ENCODE measurements at places on chromosomes 6 and 20.

- DNase-seq, result no peak
Observed at GRCh38 chr6:131175564-131175963, 40.3 kb downstream of the AKAP7 start.

- DNase-seq, result no peak
Observed at GRCh38 chr6:19772891-19773290, 64.3 kb upstream of the ID4 start.

GRCh38 chr6:137776786-137777686 is 90.0 kb upstream of the TNFAIP3 start:
- no peak for DNase-seq

DNA sequence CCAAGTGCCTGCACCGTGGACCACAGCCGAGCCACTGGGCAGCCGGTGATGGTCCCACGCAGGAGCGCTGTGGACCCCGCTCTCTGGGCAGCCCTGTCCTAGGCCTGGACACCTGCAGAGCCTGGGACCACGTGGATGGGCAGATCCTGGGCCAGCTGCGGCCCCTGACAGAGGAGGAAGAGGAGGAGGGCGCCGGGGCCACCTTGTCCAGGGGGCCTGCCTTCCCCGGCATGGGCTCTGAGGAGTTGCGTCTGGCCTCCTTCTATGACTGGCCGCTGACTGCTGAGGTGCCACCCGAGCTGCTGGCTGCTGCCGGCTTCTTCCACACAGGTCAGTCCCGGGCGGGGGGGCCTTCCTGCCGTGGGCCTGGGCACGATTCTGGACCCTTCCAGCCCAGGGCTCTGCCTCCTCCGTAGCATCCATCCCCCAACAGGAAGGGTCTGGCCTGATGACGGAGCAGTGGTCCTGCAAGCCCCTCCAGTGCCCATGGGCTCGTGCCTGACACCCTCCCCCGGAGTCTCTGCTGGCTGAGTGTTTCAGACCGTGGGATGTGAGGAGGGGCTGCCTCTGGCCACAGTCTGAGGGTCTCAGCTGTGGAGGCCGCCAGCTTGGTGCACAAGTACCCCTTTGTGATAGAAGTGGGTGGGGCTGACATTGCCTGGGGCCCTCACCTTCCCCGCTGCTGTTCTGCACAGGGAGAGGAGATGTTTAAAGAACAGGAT is 572 bp downstream of the BIRC7 start:
- no peak for DNase-seq

DNA sequence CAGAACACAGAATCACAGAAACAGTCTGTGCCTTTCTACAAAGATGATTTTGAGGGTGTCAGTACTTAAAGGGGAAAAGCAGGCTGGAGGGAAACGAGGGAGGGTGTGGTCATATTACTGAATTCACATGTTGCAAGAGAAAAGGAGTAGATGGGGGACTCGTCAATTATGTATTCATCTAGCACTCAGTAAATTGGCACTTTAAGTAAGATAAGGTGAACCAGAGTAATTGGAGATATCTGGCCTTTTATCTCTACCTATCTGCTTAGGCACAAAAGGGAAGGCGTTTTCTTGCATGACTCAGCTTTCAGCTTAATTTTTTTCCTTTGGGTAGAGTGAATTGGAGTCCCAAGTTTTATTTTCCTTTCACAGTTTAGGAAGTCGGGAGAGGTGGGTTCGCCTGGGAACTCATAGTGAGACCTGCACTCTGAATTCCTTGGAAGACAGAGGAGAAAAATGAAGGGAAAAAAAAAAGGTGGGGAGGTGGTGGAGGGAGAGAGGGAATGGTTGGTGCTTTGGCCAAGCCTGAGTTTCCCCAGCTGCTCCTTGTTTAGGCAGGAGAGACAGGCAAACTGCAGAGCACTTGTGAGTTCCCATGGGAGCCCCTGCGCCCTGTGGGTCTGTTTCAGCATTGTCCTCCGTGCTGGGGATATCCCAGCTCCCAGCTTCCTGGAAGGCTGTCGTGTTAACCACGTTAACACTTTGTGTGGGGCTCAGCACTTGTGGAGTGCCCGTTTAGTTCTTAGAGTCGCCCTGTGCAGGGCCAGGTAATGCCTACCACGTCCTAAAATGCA is 19.7 kb upstream of the GTSF1L start:
- no peak for DNase-seq

GRCh38 chr6:13369591-13369990 is 41.3 kb upstream of the TBC1D7 start:
- no peak for DNase-seq

DNA sequence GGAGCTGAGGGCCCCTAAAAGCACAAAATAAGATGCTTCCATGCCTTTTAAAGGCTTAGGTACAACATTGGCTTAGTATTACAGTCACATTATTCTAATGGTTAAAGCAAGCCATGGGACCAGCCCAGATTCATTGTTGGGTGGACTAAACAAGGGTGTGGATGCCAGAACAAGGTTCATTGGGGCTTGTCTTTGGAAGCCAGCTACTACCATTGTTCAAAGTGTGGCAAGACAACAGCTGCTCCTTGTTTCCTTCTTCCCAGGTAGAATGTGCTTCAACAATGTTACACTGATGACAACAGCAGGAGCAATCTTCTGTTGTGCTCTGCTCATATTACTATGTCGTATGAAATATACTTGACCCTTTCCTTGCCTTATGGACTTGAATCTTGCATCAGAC is 261.5 kb downstream of the TBC1D7 start:
- DNase-seq, result no peak

GRCh38 chr20:50514750-50515149 is 4.6 kb downstream of the PTPN1 start:
- DNase-seq, result no peak

- DNase-seq, result peak; percentile 81
Observed at GRCh38 chr20:62642051-62642665, at the start of gene SLCO4A1. SLCO4A1 (plus strand) TSS chr20:62642503; CDS start chr20:62656455, 13,952 bp downstream.

DNA sequence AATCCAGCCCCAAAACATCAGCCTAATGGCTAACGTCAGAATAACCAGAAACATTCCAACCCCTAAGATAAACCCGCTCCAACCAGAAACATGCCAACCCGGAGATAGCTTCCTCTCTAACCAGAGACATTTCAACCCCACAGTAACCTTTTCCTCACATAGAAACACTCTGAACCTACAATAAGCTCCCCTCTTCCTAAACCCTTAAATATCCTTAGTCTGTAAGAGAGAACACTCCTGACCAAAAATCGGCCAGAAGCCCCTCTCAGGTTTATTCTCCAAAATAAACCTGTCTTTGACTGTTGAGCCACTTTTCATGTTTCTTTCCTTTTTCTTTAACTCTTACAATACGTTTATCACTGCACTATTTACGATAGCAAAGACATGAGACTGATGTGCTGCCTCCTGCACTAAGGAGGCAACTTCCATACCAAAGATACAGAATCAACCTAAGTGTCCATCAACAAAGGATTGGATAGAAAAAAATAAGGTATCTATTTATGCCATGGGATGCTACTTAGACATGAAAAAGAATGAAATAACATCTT is 5.0 kb upstream of the GABRR2 start:
- no peak for DNase-seq

DNA sequence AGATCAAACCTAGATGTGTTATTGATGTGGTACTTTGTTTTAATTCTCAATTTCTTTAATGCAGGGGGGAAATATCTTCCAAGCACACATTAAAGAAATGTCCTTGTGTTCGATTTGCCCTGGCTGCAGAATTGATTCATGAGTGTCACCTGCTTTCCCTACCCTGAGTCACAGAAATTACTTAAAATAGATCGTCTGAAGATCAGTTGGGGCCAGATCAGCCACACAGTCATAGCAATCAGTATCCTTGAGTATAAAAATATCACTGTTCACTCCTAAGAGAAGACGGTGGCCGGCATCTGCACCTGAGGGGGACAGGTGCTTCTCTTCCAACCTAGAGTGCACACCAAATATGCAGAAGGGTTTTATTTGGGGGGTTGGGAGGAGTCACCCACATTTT is 115.2 kb upstream of the RIN2 start:
- no peak for DNase-seq

DNA sequence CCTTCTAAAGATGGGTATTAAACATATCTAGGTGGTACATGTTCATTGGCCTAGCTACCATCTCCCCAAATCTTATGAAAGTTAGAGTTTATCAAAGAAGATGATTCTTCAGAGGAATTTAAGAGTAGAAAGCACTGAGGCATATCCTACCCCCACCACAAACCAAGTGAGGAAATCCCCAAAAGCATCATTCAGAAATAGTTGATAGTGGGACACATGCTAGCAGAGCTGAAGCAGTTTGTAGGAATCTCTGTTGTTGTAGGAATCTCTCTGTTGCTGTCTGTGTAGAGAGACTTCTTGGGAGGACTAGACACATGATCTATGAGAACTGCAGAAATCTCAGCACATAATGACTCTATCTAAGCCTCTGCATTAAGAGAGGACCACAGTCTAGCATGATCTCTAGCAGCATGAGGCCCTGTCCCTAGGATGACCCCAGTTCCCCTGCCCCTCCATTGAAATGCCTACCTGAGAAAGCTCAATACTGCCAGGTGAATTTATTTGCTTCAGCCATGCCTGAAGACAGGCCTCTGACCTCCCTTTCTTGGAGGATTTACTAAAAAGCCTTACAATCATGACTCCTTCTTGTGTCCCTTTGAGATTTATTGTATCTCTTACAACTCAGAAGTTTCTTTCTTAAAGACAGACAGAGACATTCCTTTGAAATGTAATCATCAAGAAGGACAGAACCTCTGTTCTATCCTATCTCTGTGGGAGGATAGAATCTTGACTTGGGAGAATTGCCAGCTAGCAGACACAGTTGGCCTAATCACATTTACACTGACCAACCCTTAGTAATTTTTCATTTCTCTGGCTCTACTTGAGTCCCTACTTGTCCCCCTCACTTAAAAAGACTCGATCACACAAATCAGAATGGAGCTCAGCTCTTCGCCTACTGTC is 582.4 kb downstream of the PHF3 start:
- DNase-seq, result no peak

GRCh38 chr6:90983462-90983861 is 396.6 kb upstream of the MAP3K7 start:
- DNase-seq, result no peak

- DNase-seq, result no peak
Observed at GRCh38 chr6:123986938-123987337, 183.3 kb downstream of the NKAIN2 start.

DNA sequence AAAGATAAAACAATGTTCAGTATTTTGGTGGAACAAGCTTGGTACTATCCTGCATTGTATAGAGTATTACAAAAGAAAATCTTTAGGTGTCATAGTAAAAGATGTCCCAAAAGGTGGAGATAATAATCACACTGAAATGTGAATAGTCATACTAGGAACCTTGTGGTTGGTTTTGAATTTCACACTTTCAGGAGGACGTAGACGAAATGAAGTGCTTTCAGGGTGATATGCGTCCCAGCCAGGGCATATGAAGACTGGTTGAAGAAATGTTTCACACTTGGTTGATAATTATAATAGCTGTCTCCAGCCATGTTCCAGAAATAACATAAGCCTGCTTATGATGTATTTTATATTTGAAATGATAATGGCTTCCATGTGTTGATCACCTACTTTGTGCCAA is 60.4 kb downstream of the SCAND1 start:
- no peak for DNase-seq

- DNase-seq, result no peak
Observed at GRCh38 chr20:9912858-9913434, 74.1 kb upstream of the PAK5 start.

- DNase-seq, result no peak
Observed at GRCh38 chr6:116078945-116079344, 18.3 kb upstream of the FRK start.

GRCh38 chr6:28757429-28758045 is 166.2 kb downstream of the TRIM27 start:
- DNase-seq, result no peak

DNA sequence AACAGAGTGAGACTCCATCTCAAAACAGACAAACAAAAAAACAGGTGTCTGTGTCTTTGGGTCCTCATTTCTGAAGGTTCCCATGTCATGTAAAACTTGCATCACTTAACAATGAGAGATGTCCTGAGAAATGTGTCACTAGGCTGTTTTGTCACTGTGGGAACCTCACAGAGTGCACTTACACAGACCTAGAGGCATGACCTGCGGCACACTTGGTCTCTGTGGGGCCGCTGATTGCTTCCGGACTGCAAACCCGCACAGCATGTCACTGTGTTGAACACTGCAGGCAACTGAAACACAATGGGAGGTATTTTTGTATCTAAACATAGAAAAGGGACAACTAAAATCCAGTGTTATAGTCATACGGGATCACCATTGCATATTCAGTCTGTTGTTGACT is 42.3 kb upstream of the TMEM181 start:
- no peak for DNase-seq

DNA sequence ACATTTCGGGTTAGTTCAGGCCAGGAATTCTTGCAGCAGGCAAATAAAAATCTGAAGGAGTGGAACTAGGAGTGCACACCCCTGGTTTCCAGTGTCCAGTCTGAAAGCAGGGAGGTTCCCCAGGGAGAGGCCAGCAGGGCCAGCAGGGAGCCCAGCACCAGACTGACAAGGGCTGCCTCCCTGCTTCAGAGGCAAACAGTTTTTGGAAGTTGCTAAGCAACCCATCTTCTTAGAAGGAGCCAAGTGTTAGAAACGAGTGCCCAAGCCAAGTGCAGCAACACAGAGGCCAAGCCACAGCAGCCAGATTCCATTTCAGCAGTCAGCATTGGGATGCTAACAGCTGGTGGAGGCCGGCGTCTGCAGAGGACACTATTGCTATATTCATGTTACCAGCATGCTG is 179.1 kb downstream of the SYNDIG1 start:
- no peak for DNase-seq

GRCh38 chr20:11008444-11009033 is 334.7 kb upstream of the JAG1 start:
- DNase-seq, result no peak

- DNase-seq, result no peak
Observed at GRCh38 chr20:56579301-56579710, 46.3 kb downstream of the FAM209B start.

GRCh38 chr6:36997811-36998722 is 7.4 kb upstream of the FGD2 start:
- DNase-seq, result no peak

GRCh38 chr6:113318575-113318917 is 538.6 kb upstream of the MARCKS start:
- no peak for DNase-seq

DNA sequence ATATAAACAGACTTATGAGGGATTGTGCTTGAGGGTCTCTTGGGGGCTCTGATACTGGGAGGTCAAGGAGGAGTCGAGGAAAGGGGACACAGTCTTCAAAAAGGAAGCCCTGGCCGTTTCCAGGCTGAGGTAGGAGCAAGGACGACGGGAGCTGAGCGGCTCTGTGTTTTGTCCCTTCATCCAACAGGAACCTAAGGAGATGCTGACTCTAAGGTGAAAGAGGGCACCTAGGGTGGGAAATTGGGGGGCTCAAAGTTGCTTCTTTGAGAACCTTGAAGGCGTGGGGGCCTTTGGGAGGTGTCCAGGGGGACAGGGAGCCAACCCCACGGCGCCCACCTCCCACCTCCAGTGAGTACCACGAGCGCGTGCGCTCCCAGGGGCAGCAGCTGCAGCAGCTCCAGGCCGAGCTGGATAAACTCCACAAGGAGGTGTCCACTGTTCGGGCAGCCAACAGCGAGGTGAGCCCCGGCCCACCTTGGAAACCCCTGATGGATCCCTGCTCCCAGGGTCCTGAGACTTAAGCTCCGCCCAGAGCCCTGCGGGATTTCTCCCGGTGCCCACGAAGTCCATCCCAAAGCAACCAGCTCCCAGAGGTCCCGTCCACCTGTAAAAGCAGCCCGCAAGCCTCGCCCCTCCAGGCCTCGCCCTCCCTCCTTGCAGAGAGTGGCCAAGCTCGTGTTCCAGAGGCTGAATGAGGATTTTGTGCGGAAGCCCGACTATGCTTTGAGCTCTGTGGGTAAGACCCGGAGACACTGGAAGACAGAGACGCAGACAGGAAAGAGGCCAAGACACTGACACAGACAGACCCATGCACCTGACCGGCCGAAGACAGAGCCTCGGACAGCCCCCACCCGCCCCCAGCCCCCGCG is 2.9 kb downstream of the SPAG4 start:
- DNase-seq, result no peak

Measured in CD4-positive, alpha-beta T cell treated with Interleukin-6 at 100 ng/mL for 8 hours (primary cell).